ENCODE measurements at places on chromosomes 6 and 20.

DNA sequence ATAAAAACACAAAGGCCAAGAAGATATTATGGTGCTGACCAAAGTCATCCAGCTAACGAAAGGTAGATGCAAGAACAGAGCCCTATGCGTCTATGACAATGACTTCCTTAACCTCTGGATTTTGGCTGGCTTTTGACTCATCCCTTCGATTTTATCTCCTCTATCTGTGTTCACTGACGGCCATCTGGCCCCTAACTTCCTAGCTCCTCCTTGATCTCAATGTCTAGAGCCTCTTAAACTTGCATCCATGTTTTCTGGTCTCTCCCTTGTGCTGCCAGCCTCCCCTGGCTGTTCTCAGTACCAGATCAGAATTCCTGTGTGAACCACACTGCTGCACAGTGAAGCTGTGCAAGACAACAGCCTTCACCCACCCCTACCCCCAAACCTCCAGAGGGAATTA lies 452.9 kb downstream of the UTRN start:
- DNase-seq = no peak

- no peak for DNase-seq
Observed at GRCh38 chr6:40845553-40845952, 193.5 kb downstream of the UNC5CL start.

DNA sequence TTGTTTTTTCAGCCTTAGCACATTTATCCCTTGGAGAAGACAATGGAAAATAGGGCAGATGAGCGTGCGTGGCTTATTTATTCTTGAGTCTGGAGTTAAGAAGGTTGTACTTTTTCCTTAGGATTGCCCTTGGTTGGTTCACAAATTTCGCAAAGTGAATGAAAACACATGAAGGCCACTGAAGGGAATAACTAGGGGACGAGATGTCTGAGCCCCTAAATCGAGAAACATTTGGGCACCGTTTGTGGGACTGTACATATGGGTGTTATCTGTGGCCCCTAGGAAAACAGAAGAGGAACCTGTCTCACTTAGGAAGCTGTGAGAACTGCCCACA lies 19.4 kb upstream of the TRIM27 start:
- no peak for DNase-seq

DNA sequence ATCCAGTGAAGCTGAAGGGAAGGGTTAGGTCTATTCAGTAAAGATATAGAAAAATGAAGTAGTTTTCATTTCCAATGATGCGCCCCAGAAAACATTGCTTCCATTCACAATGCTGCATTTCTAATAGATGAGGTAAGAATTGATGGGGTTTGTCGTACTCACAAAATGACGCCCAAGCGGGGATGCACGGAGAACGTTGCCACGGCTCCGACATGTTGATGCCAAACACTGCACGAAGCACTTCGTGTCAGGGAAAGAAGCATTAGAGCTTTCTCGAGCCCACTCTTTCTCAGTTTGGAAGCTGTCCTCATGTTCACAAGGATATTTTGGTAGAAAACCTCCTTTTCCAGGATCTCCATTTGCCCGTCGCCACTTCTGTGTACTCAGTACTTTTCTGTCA lies 21.6 kb upstream of the MAFB start:
- DNase-seq = no peak

GRCh38 chr20:13288357-13288756 lies 67.3 kb downstream of the ISM1 start:
- DNase-seq = no peak

DNA sequence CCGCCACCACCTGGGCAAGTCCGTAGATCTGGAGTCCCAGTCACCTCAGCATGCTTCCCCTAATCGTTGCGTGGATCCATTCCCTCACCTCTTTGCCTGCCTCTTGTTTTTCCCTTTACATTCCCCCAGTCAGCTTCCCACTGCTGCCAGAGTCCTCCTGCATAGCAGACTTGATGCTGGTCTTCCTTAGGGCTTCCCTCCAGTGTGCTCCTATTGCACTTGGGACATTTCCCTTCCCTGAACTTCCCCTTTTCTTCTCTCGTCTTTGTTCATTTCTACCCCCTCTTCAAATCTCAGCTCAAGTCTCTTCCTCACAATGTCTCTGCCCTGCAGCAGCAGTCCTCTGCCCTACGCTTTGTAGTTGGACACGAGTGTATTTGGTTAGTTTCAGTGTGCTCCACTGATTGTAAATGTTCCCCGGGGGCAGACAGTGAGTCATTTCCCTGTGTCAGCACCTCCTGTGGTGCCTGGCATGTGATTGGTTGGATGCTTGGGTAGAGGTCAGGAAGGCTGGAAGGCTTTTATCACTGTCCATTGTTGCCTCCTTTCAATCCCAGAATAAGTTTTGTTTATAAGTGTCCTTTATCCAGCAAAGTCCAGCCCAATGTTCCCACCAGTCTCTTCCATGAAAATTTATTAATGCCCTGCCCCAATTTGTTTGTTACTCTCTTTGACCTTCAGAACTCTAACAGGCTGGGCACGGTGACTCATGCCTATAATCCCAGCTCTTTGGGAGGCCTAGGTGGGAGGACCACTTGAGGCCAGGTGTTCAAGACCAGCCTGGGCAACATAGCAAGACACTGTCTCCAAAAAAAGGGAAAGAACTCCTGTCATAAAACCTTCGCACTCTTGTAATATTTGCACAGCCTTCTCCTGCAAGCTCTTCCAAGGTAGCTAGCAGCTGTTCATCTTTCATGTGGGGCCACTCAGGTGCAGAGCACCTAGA lies 38.3 kb downstream of the FAM120B start:
- DNase-seq = no peak

DNA sequence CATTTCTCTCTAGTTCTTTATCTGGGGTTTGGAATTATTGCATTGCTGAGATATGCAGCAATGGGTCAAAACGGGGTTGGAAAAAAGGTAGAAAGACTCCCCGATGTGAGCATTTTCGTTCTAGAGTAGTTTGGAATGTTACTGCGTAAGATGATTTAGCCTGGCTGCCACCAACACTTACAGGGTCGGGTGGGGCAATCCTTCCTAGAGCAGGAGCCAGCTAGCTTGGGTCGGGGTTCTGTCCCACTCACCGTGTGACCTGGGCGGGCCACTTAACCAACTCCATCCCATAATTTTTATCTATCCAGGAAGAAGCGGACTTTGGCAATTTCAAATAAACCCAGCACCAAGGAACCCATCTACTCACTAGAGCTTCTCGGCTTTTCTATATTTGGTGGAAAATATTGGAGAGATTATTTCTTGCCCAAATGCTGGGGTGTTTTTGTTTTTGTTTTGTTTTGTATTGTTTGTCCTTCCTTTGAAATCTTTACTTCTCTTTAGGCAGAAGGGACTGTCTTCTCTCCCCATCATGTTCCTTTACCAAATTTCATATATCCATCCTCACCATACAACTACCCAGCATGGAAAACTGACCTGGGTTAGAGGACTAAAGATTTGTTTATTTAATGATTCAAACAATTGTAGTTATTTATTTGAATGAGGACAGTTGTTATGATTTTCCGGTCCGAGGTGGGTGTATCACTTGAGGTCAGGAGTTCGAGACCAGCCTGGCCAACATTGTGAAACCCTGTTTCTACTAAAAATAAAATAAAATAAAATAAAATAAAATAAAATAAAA lies 72.4 kb downstream of the GPX5 start:
- no peak for DNase-seq

Data from activated CD4-positive, CD25-positive, alpha-beta regulatory T cell (primary cell).